SW 1271 (cell line): ENCODE measurements at places on chromosomes 2 and 18.
A peak's percentile ranks its signal among the peaks of the same experiment; 100 is the strongest.

DNA sequence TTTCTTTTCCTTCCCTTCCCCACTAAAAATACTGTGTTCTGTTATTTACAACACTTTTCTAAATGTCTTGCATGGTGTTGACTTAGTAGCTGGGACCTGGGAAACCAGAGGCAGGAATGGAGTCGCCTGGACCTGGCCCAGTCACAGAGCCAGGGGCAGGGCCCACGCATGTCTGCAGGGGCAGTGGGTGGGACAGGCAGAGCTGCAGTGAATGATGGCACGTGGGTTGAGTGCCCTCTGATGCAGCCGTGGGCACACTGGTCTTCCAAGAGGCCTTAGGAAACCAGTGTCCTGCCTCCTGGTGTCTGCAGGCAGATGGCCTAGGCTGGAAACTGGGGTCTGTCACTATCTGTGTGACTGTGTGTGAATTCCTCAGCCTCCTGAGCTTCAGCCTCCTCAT is 46.8 kb downstream of the ARHGEF4 start:
- DNase-seq = no peak

- no peak for DNase-seq
Observed at GRCh38 chr2:7070483-7070882, 153.3 kb downstream of the RNF144A start.

DNA sequence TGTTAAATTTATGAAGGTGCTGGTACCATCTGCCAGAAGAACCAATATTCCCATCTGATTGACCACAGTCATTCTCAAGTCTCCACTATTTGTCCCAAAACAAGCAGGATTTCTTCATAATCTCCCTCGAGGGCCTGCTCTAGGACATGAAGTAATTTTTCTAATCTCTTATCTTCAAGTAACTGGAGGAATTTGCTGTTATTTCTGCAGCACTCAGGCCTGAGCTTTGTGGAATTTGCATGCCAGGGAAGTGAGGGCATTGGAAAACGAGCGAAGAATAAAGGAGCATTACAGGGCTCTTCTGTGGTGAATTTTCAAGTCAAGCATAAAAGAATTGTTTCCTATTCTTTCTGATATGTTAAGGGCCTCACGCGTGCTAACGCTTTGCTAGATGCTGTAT is 161.2 kb upstream of the EPAS1 start:
- no peak for DNase-seq

GRCh38 chr18:7497081-7497480 is 70.0 kb upstream of the PTPRM start:
- no peak for DNase-seq

- no peak for DNase-seq
Observed at GRCh38 chr18:47179520-47179919, 3.4 kb upstream of the IER3IP1 start.

GRCh38 chr2:29753671-29754444 is 167.5 kb downstream of the ALK start:
- DNase-seq = no peak

DNA sequence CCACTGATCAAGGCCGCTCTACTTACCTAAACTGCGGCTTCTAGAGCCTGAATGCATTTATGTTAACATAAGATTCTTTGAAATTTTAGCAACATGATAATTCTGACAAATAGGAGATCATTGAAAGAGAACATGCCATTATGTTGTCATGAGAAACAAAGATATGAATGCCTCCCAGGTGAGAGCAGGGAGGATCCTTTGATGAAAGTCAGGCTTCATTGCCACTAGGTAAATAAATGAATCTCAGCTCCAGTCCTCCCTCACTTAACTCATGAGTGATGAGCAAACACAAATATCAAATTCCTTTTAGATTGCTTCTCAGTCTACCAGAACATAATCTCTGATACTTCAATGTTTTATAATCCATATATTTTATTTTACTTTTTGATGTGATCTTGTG is 463.2 kb upstream of the CDH7 start:
- DNase-seq = no peak

DNA sequence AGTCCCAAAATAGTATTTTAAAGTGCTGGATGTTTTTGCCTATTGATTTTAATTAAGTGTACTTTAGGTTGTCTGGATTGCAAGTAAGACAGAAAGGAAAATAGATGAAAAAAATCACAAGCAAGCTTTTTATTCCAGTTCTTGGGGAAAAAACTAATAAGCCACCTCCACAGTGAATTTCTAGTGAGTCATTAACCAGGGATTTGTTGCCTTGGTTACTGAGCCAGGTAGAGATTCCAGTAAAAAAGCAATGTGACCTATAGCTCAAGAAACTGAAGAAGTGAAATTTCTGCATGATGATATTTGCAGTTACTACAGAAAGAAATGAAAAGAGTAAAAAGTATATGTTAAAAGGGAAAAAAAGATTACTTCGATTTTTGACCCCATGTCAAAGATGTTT is 160.6 kb downstream of the METTL4 start:
- DNase-seq = no peak

DNA sequence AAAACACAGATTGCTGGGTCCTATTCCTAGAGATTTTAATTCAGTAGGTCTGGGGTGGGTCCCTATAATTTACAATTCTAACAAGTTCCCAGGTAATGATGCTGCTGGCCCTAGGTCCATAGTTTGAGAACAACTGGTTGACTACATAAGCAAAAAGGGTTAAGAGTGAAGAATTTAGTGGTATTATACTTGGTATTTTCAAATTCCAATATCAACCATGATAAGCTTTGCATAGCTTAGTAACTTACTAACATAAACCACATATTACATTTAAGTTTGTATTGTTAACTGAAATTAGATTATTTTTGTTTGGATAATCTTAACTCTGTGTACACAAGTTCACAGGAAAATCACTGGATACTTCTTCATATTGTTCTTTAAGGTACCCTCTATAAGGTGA is 862.9 kb upstream of the ACVR2A start:
- DNase-seq = no peak

- DNase-seq = no peak
Observed at GRCh38 chr18:57705011-57705410, 83.4 kb upstream of the NARS1 start.

- DNase-seq = peak; percentile 43
Observed at GRCh38 chr2:42618116-42618515, 49.7 kb downstream of the MTA3 start.

GRCh38 chr2:69244882-69245281 is 142.1 kb downstream of the GFPT1 start:
- DNase-seq = no peak

DNA sequence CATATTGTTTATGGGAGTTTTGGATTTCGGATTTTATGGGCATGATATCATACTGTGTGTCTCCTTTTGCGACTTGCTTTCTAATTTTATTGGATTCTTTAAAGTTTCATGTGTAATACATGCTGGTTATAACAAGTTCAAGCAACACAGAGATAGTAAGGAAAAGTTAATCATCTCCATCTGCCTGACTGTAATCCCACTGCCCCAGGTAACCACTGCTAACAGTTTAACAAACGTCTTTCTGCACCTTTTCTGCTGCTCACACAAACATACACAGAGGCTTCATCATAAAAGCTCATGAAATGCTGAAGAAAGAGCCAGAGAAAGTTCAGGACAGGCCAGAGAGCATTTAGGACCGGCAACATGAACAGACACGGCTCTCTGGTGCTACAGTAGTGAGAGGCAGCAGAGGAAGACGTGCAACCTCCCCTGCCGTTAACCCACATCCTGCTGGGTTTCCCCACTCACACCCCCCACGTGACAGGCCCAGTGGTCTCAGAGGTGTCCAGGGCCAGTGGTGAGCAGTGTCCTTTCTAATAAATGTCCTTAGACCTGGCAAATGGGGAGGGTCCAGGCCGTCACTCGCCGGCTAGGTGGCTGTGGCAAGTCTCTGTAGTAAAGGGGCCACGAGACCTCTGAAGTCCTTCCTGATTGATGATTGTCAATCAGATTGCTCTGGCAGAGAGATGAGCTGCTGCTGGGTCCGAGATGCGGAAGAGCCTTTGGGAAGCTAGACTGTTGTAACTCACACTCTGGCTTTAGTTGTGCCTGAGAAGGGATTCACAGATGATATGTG is 43.0 kb upstream of the SLC1A4 start:
- DNase-seq = no peak

GRCh38 chr2:27509326-27509725 is 12.7 kb downstream of the GCKR start:
- no peak for DNase-seq

GRCh38 chr18:13159579-13159978 is 59.0 kb upstream of the LDLRAD4 start:
- DNase-seq = peak; percentile 20

DNA sequence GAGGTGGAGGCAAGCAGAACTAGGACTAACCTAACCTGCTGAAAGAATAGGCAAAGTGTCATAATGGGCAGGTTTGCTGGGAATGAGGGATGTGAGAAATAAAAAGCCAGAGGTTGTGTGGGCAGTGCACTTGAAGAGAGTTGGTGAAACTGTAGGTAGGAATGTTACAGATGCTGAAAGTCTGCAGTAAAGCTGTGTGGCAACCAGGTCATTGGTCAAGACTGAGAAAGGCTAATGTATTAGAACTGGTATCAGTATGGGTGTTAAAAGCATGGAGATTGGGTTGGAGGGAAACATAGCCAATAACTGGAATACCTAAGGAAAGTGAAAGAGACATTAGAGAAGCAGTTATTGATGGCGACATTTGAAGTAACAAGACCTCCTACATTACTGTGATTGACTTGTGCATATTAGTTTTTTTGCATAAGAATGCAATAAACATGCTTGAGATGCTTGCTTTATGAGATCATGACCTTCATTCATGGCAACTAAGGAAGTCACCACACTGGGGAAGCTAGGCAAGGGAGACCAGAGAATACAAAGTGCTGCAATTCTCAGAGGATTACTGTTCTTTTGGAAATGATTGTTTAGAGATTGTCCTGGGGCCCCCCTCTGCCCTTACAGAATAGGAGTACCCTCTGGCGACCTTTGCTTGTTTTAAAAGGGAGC is 11.8 kb downstream of the GULP1 start:
- DNase-seq = no peak

- DNase-seq = no peak
Observed at GRCh38 chr18:32553640-32554365, 83.1 kb upstream of the GAREM1 start.

- no peak for DNase-seq
Observed at GRCh38 chr18:5601188-5601624, 57.4 kb upstream of the EPB41L3 start.

- no peak for DNase-seq
Observed at GRCh38 chr2:4898706-4899105, 793.5 kb upstream of the SOX11 start.
